ENCODE measurements at places on chromosomes 1 and 21. TPM values are rescaled to one million over a fixed set of nuclear protein-coding genes. Genes with fewer than 3 reads are reported as not detected.

The LCA5L gene
- 2.0 TPM for total RNA-seq

The HAO2 gene
- not detected for total RNA-seq

The LINGO4 gene
- not detected for total RNA-seq

The KCNJ9 gene
- not detected for total RNA-seq
